Muscle of back (tissue), 13 donors: ENCODE measurements at places on chromosomes 7 and 10.

GRCh38 chr7:13293264-13294002, 606.0 kb downstream of the ARL4A start:
- peak; percentile 40 for DNase-seq

DNA sequence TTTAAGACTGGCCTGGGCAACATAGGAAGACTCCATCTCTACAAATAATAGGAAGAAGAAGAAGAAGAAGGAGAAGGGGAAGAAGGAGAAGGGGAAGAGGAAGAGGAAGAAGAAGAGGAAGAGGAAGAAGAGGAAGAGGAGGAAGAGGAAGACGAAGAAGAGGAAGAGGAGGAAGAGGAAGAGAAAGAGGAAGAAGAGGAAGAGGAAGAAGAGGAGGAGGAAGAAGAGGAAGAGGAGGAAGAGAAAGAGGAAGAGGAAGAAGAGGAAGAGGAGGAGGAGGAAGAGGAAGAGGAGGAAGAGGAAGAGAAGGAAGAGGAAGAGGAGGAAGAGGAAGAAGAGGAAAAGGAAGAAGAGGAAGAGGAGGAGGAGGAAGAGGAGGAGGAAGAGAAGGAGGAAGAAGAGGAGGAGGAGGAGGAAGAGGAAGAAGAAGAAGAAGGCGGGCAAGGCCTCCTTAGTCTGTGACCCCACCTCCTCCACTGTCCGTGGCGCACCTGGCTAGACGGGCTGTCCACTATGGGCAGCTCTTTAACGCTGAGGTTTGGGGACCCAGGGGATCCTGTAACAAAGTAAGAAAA, 28.8 kb upstream of the ZFAND2A start:
- no peak for DNase-seq

DNA sequence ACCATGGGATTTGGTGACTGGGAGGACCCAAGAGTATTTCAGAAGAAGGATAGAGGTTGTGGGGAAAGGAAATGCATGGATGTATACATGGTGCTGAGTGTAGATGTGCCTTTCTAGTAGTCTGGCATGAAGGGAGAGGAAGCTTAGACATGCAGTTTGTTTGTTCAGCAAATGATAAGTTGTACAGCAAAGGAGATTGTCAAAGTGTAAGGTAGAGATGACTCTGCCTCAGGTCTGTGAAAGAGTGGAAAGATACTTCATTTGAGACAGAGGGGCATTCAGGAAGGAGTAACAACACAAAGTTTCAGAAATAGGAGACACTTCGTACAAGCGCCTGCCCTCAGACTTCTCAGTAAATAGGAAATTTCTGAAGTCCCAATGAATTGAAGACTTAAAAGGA, 152.3 kb downstream of the CELF2 start:
- no peak for DNase-seq

GRCh38 chr7:28095231-28095630, 85.4 kb downstream of the JAZF1 start:
- DNase-seq = no peak

- DNase-seq = no peak
These were observed 540.4 kb downstream of the CNTNAP2 start for GRCh38 chr7:146656988-146657387.

- DNase-seq = no peak
These were observed 489.8 kb upstream of the ZMIZ1 start for GRCh38 chr10:78578929-78579328.

GRCh38 chr7:132871419-132871818, 210.5 kb downstream of the CHCHD3 start:
- DNase-seq = no peak

- no peak for DNase-seq
These were observed 204.3 kb downstream of the SFMBT2 start for GRCh38 chr10:7206412-7207100.

DNA sequence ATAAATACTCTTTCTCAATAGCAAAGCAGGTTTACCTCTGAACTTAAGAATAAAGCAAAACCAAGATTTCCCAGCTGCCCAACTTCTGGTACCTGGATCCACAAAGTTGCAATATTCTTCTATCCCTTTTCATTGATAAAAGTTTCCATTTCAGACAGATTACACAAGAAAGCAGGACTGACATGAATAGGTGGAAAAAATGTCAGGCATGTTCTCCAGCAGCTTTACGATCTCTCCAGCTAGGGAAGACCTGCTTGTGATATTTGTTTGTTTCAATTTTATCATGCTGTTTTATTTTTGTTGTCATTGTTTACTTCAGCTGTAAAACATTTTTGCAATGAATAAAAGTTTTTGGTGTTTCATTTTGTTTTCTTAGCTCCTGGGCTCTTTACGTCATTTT, 9.0 kb downstream of the RGS10 start:
- no peak for DNase-seq

GRCh38 chr10:30080161-30080560, 20.8 kb upstream of the JCAD start:
- DNase-seq = no peak

DNA sequence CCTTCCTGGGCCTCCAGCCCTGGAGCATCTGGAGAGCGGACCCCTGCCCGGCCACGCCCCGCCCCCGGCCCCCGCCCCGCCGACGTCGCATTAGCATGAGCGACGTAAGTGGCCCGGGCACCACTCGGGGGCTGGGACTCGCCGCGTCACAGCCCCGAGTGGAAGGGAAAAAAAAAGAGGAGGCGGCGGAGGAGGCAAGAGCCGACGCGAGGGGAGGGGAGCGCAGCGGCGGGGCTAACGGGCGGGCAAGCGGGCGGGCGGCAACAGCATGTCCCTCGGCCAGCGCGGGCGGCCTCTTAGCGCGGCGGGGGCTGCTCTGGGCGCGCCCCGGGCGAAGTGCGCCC, at the start of gene SLC18A3:
TSS of gene SLC18A3 (plus strand) at position 197 of the 344 bp plus-strand sequence. CDS start 431 bp downstream, outside the sequence.
- DNase-seq = no peak

DNA sequence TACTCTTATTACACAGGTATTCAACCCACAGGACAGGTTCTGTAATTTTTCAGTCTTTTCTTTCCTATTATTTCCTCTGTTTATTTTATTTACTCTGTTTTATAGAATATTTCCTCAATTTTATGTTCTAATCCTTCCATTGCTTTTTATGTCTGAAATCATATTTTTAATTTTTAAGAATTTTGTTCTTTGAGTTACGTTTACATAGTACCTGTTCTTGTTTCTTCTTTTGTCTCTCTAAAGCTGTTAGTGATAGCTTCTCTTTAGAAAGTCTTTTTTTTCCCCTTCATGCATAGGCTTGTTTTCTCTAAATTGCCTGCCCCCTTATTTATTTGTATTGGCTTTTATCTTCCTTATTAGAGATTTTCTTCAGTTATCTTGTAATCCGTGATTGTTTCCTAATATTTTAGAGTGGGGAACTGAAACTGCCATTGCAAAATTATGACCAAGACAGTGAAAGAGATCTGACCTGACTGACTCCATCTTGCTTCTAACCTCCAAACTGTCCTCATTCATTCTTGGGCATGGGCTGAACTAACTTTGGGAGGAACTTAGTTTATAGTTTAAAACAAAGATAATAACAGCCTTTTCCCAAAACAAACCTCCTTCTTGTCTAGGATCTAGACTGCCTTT, 187.6 kb downstream of the PFKFB3 start:
- DNase-seq = no peak

GRCh38 chr10:104128214-104128613, 6.2 kb downstream of the SFR1 start:
- DNase-seq = no peak

DNA sequence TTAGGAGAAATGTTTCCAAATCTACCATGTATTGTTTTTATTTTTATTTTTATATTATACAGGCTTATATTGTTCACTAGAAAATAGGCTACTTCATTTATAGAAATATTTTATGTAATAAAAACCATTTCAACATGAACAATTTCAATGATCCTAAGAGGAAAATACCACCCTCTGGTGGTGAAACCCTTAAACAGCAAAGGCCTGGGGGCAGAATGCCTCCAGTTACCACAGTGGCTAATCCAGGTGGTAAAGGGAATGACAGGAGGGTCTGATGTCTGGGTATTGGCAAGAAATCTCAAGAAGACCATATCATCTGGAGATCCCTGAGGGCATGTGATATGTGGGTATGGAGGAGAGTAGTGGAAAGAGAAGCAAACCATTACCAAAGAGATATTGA, 19.3 kb downstream of the MACC1 start:
- no peak for DNase-seq

DNA sequence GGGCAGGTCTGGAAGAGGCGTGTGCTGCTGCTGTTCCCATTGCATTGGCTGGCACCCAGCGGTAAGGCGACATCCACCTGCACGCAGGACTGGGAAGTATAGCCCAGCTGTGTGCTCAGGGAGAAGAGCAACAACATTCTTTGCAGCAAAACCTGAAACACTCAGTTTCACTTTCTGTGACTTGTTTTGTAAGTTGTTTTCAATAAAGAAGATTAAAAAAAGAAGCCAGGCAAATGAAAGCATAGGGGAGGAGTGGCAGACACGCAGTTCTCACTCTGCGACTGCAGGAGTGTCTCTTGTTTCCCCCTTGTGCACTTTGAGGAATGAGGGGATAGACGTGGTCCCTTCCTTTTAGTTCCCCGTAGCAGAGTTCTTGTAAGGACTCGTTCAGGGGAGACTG, 5.8 kb downstream of the FBH1 start:
- no peak for DNase-seq

DNA sequence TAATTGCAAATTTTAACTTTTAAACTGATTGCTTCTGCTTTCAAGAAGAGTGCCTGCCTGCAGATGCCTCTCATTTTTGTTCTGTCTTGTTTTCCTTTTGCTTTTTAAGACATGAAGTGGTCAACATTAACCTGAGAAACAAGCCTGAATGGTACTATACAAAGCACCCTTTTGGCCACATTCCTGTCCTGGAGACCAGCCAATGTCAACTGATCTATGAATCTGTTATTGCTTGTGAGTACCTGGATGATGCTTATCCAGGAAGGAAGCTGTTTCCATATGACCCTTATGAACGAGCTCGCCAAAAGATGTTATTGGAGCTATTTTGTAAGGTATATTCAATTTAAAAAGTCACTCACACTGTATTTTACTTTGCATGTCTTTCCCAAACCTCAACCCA, 8.8 kb downstream of the GSTO2 start:
- DNase-seq = no peak

DNA sequence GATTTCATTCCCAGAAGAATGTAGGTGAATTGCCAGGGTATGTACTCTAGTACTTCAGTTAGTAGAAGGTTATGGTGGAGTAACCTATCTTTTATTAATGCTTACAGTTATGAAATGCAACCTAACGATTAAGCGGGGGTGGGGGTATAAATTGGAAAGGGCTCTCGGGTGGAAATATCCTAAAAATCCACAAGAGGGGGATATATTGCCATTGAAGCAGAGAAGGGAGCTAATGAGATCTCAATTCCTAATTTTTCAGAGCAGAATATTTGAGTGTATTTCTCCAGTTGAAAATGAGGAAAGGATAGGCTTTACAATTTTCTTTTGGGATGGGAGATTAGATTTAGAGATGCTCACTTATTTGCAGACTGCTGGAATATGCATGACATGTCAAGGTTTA, 90.8 kb downstream of the DNAJB9 start:
- peak; percentile 49 for DNase-seq

GRCh38 chr10:130935128-130935439, 376.4 kb downstream of the TCERG1L start:
- no peak for DNase-seq

- DNase-seq = no peak
These were observed 175.1 kb downstream of the HGF start for GRCh38 chr7:81594767-81595166.

- DNase-seq = no peak
These were observed 201.2 kb upstream of the PRKCQ start for GRCh38 chr10:6781133-6781770.

GRCh38 chr10:3136763-3137611, 35.6 kb downstream of the PITRM1 start:
- peak; percentile 88 for DNase-seq
